ENCODE measurements at places on chromosomes 6 and 20.

DNA sequence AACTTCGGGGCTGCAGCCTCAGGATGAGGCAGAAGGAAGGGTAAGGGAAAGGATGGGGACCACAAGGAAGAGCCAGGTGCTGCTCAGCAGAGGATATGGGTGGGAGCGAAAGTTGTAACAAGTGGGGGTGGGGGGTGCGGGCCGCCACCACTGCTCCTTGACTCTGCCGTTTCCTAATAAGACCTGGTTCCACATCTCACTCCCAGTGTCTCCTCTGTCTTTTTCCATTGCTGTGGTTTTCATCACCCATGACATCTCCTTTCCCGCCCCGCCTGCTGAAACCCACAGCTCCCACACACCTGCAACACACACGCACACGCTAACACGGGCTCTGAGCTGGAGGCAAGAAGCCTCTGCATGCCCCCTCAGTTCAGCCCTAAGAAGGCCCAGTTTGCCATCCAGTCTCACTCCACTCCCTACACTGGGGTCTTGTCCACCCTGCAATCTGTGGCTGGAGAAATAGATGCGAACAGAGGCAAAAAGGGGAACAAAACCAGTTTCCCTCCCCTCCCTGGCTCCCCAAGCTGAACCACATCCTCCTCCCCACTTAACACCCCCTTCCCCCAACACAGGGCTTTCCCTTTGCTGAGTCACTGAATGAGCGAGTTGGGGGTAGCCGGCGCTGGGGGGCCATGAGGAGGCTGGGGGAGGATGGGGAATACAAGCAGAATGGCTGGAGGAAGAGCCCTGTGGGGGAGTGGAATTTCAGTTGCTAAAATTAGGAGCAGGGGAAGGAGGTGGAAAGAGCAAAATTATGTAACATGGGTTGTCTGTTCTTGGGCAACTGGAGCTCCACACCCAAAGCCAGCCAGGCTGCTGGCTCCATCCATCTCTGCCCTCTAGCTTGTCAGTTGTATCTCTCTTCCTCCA, 11.5 kb downstream of the NFKBIL1 start:
- peak; percentile 41 for DNase-seq

DNA sequence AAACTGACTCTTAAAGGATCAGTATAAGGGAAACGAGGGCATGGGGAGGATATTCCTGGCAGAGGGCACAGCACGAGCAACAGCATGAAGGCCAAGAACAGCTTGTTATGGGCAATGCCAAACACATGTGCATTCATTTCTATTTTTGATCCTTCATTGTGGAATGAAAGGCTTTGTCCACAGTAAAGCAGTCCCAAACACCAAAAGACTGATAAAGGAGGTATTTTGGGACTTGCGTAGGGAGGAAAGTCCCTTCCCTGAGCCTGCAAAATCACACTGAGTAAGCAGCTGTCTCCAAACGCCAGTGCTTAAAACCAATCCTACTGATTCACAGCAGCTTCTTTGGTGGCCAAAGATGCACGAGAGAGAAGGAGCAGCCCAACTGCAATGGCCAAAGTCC, 138.2 kb downstream of the UNC5CL start:
- no peak for DNase-seq

- DNase-seq: no peak
Measured at GRCh38 chr20:1225263-1225782, 521 bp upstream of the RAD21L1 start.

DNA sequence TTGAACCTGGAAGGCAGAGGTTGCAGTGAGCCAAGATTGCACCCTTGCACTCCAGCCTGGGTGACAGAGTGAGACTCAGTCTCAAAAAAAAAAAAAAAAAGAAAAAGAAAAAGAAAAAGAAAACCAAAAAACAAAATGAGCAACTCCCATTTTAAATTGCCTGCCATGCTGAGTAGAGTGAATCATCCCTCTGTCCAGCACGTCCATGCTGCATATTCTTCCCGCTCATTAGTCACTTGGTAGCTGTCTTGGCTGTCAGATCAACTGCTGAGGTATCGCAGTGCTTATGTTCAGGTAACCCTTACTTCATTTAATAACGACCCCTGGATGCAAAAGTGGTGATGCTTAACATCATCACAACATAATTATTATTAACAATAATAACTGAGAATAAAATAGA, 72.6 kb upstream of the RNF24 start:
- DNase-seq: no peak

DNA sequence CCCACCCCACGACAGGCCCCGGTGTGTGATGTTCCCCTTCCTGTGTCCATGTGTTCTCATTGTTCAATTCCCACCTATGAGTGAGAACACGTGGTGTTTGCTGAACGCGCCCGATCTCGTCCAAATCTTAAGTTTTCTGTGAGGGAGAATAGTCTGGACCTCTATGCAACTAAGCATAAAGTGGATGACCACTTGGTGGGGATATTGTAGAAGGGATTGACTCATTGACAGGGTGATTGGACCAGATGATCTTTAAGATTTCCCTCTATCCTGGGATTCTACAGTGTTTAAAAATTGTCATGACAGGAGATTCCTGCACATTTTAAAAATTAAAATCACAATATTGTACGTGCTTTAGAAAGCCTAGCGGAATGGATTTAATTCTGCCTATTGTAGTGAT, 141.3 kb downstream of the TRMT11 start:
- no peak for DNase-seq

DNA sequence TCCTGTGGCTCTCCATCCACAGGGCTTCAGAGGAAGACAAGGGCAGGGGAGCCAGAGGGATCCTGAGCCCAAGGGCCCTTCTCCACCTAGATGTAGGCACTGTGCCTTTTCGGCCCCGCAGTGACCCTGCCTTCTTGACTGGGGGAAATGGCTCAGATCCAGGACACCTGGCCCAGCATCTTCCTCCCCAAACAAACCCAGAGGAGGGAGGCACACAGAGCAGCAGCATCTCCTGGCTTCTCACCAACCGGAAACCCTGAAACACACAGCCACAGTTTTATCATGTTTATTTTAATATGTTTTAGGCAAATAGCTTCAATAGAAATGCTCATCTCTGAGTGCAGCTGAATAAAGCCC, 84.5 kb upstream of the LRFN2 start:
- DNase-seq: no peak

GRCh38 chr6:73951183-73951582, 255.2 kb downstream of the CD109 start:
- no peak for DNase-seq

- peak; percentile 97 for DNase-seq
Measured at GRCh38 chr6:163243083-163243482, 171.4 kb upstream of the QKI start.

DNA sequence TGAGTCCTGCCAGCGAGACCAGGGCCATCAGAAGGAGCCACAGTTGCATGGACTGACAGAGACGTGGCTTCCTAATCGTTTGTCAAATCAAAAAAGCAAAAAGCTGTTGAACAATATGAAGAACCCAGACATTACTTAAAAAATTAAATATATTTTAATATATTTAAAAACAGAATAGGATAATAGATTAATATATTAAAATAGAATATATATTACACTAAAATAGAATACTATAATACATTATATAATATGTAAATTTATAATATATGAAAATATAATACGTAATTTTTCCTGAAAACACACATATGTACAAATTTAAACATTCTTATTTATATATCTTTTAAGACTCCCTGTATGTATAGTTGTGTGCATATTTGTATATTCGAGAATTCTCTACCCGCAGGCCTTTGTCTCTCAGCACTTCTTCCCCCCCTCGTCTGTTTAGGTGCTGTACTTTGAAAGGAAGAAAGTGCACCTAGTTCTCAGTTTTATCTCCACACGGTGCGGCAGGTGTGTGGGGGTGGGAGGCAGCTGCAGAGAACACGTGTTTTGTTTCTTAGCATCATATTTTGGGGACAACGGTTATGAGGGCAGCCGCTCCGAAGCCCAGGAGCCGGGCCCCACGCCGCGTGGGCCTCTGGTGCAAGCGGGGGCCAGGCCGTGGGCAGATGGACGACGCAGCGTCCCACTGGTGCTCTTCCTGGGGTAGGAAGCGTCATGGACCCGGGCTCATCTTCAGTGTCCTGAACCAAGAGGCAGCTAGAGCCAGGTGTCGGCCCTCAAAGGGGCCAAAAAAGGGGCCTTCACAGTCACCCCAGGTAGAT, 72.2 kb upstream of the MPC1 start:
- no peak for DNase-seq

- no peak for DNase-seq
Measured at GRCh38 chr6:11774426-11774825, 4.2 kb downstream of the ADTRP start.

DNA sequence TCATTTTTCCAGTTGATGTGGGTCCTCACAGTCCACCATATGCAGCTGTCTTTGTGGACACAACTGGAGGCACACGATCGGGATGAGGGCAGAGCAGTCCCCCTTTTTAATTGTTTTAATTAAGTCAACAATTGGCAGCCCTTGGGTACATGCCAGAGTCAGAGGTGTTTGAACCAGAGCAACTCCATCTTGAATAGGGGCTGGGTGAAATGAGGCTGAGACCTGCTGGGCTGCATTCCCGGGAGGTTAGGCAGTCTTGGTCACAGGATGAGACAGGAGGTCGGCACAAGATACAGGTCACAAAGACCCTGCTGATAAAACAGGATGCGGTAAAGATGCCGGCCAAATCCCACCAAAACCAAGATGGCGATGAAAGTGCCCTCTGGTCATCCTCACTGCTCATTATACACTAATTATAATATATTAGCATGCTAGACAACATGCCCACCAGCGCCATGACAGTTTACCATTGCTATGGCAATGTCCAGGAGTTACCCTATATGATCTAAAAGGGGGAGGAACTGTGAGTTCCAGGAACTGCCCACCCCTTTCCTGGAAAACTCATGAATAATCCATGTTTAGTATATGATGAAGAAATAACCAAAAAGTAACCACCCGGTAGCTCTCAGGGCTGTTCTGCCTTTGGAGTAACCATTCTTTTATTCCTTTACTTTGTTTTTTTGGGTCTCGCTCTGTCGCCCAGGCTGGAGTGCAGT, 31.8 kb upstream of the BLCAP start:
- DNase-seq: no peak

GRCh38 chr6:147117580-147117979, 86.6 kb upstream of the STXBP5 start:
- peak; percentile 15 for DNase-seq

GRCh38 chr6:32609391-32609730, 19.7 kb upstream of the HLA-DRB1 start:
- DNase-seq: no peak
